Peyer's patch (tissue), 4 donors: ENCODE measurements at places on chromosomes 11 and 22.

GRCh38 chr11:17714356-17714854 is 5.0 kb upstream of the MYOD1 start:
- no peak for DNase-seq

DNA sequence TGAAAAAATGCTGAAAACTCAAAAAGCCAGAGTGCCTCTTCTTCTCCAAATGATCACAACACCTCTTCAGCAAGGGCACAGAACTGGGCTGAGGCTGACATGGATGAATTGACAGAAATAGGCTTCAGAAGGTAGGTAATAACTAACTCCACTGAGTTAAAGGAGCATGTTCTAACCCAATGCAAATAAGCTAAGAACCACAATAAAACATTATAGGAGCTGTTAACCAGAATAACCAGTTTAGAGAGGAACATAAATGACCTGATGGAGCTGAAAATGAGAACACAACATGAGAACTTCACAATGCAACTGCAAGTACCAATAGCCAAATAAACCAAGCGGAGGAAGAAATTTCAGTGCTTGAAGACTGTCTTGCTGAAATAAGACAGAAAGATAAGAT is 9.2 kb downstream of the OR56B4 start:
- no peak for DNase-seq

DNA sequence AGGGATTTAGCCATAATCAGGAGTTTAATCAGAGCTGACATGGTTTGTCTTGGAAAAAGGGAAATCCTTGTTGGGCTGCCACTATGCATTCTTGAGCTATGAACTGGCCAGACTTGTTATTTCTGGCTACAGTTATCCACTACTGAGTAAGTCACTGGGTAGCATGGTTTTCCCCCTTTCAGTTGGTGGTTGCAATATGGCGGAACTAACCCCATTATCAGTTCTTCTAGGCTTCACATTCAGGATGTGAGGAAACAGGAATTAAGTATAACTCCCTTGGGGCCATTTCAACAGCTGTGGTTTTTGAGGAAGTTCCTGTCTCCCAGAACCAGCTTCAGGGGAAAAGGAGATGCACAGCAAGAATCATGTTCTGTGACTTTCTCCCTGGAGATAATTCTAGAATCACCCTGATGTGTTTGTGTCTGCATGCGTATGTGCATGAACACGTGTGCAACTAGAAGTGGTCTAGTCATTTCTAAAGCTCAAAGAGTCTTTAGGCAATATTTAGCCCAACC is 103.0 kb upstream of the CD44 start:
- DNase-seq, result no peak

GRCh38 chr22:35917651-35918050 is 111.0 kb downstream of the RBFOX2 start:
- DNase-seq, result no peak

GRCh38 chr11:79321263-79321662 is 119.6 kb downstream of the TENM4 start:
- DNase-seq, result no peak

GRCh38 chr11:8011981-8012444 is 24.9 kb downstream of the EIF3F start:
- DNase-seq, result no peak
